ENCODE measurements at places on chromosomes 7 and 10.

- no peak for DNase-seq
Measured at GRCh38 chr10:6514180-6514579, 65.9 kb downstream of the PRKCQ start.

DNA sequence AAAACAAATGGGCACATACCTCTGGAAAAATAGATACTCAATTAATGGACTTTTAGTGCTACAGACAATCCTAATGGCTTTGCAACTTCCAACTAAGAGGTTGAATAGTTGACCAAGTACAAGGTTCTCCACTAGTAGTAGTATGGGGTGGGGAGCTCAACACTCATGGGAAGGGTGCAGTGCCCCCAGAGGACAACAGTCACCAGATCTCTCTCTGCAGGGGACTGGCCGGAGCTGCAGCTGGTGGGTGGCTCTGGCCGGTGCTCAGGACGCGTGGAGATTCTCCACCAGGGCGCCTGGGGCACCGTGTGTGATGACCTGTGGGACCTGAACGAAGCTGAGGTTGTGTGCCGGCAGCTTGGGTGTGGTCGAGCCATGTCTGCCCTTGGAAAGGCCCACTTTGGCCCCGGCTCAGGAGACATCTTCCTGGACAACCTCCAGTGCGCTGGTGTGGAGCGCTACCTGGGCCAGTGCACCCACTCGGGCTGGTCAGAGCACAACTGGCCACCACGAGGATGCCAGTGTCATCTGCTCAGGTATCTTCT lies 68.1 kb downstream of the CUZD1 start:
- no peak for DNase-seq

DNA sequence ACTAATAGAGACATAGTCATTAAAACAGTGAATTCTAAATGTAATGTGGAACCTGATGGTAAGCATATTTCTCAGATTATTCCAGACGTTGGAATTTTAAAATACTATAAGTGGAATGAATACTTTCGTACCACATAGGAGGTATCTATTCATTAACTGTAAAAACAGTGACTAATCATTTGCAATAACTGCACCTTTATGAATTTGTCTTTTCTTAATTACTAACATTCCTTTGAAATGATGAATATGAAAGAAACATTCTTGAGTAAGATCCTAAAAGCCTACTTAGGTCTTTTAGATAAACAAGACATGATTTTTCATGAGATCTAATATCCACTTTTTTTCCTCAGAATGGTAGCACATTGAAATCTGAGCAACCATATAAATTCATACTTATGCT lies 549.0 kb upstream of the LRRN3 start:
- no peak for DNase-seq

DNA sequence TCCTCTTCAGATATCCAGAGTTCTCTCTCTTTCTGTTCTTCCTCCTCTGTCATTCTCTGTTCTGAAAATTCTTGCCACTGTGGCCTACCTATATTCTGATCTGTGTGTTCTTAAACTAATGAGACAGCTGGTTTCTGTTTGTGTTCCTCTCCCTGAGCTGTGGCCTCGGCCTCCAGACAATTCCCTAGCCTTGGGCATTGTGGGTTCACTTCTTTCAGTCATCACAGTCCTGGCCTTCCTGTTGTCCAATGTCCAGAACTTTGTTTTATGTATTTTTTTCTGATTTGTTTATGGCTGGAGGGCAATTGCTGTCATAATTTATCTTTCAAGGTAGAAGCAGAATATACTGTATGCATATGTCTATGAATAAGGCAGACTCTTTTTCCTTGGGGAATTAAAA lies 173.2 kb upstream of the MTPN start:
- DNase-seq = no peak

GRCh38 chr10:71025535-71025934 lies 137.2 kb upstream of the PCBD1 start:
- no peak for DNase-seq

DNA sequence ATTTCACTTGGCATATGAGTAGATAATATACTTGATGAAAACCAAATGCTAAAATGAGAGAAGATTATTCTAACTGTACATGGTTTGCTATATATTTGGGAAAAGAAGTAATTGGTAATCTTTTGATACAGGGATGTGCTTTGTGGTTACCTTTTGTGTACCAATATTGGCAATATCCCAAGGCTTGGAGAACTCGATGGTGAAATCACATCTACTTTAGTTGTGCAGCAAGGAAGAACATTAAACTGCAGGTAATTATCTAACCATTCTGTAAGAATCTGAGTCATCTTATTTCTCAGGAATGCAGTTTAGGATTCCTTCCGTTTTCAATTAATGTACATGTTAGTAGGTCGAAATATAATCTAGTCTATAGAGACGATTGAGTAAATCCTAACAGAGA lies 64.1 kb downstream of the SRI start:
- no peak for DNase-seq

DNA sequence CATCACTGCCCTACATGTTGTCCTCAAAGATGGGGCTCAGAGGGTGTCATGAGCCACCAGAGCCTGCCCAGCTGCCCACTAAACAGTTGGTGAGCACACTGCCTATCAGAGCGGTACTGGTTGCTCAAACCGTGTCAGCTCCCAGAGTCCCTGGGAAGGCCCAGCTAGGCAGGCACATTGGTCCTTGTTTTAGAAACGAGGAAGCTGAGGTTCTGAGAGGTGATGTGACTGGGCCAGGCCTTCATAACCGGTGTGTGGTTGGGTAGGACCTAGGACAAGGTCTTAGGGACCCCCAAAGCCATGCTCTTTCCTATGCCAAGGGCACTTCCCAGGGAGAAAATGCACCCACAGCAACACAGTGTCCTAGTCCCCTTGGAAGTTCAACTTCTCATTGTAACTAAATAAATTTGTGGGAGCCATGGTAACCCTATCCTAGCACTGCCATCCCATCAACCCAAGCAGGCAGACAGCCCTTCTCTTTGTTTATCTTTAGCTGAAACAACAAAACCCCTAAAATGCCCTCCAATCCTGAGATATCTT lies 174.7 kb upstream of the PDE1C start:
- DNase-seq = no peak

DNA sequence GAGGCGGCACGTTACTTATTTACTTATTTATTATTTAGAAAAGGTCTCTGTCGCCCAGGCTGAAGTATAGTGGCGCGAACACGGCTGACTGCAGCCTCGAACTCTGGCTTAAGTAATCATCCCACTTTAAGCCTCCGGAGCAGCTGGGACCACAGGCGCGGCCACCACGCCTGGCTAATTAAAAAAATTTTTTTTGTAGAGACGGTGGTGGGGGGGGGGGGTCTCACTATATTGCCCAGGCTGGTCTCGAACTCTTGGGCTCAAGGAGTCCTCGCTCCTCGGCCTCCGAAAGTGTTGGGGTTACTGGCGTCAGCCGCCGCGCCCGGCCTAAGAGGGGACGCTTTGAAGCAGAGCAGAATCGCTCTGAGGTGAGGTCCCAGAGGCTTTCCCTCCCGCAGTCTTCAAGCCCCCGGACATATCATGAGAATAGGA lies 675 bp upstream of the FRAT2 start:
- DNase-seq = no peak

- no peak for DNase-seq
Measured at GRCh38 chr7:150721970-150722373, 5.6 kb downstream of the GIMAP1 start.

DNA sequence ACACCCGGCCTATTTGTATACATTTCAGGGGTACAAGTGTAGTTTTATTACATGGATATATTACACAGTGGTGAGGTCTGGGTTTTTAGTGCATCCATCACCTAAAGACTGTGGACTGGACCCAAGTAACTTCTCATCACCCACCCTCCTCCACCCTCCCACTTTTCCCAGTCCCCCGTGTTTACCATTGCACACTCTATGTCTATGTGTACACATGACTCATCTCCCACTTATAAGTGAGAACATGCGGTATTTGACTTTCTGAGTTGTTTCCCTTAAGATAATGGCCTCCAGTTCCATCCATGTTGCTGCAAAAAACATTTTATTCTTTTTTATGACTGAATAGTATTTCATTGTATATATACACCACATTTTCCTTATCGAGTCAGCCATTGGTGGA lies 98.9 kb upstream of the WAC start:
- DNase-seq = no peak

DNA sequence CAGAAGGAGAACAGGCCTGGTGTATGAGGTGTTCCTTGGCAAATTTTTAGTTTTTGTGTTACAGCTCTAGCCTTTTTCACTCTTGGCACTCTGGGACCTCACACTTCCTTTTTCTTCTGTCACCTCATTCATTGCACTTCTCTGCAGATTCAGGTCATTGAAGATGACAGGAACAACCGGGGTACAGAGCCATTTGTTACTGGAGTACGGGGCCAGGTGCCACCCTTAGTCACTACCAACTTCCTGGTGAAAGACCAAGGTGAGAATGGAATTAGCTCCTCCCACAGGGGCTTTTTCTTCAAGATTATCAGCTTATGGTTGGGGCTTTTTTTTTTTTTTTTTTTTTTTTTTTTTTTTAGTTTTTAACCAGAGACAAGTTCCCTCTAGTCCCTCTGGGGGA lies 18.5 kb upstream of the CHCHD1 start:
- no peak for DNase-seq

GRCh38 chr10:34255035-34255434 lies 560.1 kb downstream of the PARD3 start:
- no peak for DNase-seq

DNA sequence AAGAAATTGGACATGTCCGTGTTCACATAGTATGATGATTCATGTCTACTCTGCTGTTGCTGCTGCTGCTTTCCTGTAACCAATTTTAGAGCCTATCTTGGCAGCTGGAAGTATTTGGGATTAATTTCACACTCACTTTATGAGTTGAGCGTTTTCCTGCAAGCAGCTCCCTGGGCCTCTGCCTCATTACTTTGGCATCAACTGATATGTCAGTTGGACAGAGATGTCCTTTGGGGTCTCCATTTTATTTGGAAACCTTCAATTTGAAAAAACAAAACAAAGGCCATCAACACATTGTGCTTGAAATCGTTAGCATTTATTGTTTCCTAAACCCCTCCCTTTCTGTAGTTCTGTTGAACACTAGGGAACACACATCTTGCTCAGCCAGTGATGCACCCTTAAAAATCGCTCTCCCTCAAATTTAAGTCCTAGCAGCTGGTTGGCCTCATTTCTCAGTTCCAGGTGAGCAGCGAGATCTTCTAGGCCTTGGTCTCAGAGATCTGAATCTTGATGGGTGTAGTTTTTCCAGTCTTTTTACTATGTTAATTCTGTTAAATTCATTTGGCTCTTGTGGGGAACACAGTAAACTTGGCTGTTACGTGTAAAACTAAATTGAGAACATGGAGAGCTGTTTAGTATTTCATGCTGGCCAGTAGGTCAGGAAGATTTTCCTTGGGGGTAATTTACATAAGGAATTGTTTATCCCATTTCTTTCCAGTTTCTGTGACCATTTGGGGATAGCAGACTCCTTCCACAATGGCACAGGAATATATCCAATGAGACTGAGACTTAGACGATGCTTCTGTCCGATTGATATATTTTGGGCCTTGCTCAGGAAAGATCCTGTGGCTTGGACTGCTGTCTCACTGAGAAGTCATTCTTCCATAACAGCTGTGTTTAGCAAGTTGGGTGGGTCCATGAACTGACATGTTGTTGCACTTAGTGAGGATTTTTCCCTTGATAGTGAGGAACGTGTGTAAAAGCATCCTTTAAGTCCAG lies 371.6 kb downstream of the BBS9 start:
- no peak for DNase-seq

- DNase-seq = no peak
Measured at GRCh38 chr10:123462756-123463155, 203.4 kb upstream of the GPR26 start.

DNA sequence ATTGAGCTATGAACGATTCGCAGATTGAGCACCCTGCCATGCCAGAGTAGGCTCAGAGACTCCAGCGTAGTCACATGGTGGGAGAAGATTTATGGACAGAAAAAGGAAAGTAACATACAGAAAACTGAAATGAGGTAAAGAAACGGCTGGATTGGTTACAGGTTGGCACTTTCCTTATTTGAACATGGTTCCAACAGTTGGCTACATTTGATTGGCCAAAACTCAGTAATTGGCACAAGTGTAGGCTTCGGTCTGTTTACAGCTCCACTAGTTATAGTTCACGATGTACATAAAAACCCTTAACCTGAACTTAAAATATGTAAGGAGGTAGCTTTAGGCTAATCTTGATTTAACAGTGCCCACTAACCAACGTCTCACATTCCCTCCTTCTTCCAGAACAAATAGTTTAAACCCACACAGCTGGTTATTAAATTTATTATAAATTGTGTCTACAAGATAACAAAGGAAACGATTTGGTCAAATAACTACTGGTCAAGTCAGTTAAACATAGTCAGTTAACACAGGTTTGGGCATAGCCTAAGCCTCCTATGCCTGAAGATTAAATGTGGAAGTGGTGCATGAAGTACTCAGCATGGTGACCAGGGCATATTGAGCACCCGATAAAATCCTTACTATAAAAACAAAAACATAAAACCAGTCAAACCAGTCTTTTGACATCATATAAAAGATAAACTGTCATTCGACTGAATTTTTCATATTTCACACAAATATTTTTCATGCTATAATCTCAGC lies 17.9 kb upstream of the MTERF1 start:
- no peak for DNase-seq

- DNase-seq = no peak
Measured at GRCh38 chr7:99493823-99494222, 6.3 kb downstream of the ZNF394 start.

DNA sequence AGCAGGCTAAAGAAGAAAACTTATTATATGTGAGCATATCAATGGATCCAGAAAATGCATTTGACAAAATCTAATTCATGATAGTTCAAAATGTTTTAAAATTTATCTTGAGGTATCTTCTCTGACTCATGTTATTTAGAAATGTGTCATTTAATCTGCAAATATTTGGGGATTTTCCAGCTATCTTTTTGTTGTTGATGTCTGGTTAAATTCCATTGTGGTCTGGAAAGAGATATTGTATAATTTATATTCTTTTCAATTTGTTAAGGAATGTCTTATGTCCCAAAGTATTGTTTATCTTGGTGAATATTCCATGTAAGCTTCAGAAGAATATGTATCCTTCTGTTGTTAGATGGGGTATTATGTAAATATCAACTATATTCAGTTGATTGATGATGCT lies 942.5 kb downstream of the KCNMA1 start:
- DNase-seq = no peak

GRCh38 chr10:124992462-124993344 lies 50.8 kb downstream of the ZRANB1 start:
- no peak for DNase-seq

GRCh38 chr10:49280001-49280408 lies 19.0 kb upstream of the C10orf71 start:
- no peak for DNase-seq

GRCh38 chr7:6359021-6359420 lies 86.6 kb upstream of the CYTH3 start:
- DNase-seq = no peak

GRCh38 chr7:157625973-157626742 lies 289.4 kb downstream of the DNAJB6 start:
- no peak for DNase-seq

- DNase-seq = no peak
Measured at GRCh38 chr7:132065193-132065988, 509.0 kb upstream of the PODXL start.

GRCh38 chr7:52507546-52508255 lies 527.7 kb upstream of the POM121L12 start:
- no peak for DNase-seq

GRCh38 chr7:134996097-134996550 lies 9.8 kb downstream of the AGBL3 start:
- DNase-seq = no peak

Measured in stimulated activated CD8-positive, alpha-beta memory T cell treated with anti-CD3 and anti-CD28 coated beads, Interleukin-15, amount 100 ng/mL, for 4 hours (primary cell).